ENCODE measurements at places on chromosomes 11 and 22.

GRCh38 chr11:131923309-131923708, 552.9 kb downstream of the NTM start:
- no peak for DNase-seq

- DNase-seq: no peak
These were observed 5.8 kb upstream of the HBE1 start for GRCh38 chr11:5275369-5276110.

DNA sequence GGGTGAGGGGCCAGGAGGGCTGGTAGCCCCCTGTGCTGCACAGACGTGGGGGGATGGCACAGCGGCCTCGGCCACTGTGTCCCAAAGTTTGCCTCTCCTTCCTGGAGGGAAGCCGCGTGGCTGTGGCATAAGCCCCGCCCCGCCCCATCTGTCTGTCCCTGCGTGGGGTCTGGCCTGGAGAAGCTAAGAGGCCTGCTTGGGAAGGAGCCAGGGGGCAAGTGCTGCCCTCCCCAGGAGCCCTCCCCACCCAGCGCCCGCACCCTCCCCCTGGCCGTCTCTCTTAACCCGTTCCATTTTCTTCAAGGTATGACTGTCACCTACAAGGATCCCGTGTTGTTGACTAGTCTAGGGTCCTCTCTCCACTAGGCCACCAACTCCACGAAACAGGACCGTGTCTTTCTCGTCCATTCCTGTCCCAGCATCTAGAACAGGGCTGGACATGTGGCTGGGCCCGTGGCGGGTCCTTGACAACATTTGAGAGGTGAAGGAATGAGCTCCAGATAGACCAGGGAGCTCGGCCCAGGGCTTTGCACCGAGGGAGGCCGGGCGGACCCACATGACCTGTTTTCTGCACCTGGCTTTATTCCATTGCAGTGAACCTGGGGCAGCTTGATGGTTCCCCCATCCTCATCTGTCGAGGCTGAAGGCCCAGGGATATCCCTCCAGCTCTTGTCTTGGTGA, 428.0 kb downstream of the TBC1D22A start:
- no peak for DNase-seq

- DNase-seq: no peak
These were observed 3.0 kb downstream of the PTPRCAP start for GRCh38 chr11:67434395-67434881.

- no peak for DNase-seq
These were observed 33.9 kb upstream of the RASSF10 start for GRCh38 chr11:12975195-12975594.

- no peak for DNase-seq
These were observed 44.4 kb upstream of the FAT3 start for GRCh38 chr11:92180226-92180625.

DNA sequence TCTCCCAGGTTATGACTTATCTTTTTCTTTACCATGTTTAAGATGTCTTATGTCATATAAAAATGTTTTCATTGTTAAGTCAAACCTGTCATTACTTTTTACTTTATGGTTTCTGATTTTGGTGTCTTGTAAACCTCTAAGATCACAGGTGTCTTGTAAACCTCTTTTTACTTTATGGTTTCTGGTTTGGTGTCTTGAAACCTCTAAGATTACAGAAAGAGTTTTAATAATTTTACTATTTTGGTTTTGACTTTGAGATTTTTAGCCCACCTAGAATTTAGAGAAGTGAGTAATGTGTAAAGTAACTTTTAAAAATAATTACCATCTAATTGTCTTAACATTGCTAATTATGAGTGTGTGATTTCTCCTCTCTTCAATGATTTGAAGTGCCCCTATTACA, 2.6 kb downstream of the CSF2RB start:
- DNase-seq: no peak

DNA sequence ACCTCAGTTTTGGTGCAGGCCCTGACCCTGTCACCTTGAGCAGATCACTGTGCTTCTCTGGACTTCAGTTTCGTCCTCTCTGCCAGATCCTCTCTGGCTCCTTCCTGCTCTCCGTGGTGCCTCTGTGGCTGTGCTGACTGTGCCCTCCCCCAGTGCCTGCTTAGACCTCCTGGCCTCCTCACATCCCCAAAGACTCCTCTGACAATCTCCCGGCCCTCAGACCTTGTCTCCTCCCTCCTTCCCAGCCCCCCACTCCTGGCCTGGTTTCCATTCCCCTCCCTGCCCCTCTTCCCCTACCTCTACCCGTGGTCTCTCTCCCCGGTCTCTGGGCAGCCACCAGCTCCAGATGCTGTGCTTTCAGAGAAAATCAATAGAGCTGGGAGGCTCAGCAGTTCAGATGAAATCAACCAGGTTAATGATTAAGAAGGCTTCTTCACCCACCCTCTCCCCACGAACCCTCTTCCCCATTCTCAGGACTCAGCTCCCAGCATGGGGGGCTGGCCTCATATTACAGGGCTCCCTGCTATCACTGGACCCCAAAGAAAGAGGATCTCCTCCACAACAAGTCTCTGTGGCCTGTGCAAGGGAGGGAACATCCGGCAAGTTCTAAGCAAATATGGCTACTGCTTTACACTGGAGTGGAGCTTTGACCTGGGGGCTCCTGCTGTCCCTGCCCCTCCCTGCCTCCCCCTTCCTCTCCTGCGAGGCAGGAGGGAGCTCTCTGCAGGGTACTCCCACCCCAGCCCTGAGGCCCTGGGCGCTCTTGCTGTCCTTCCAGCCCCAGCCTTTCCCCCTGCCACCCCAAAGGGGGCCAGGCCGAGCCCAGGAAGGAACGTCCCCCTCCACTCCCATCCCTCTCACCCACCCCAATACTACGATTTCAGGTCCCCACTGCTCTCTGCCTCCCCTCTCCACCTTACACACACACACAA, 8.5 kb downstream of the BACE1-AS start:
- DNase-seq: no peak

- DNase-seq: no peak
These were observed 2.5 kb downstream of the PARVG start for GRCh38 chr22:44183287-44183588.

DNA sequence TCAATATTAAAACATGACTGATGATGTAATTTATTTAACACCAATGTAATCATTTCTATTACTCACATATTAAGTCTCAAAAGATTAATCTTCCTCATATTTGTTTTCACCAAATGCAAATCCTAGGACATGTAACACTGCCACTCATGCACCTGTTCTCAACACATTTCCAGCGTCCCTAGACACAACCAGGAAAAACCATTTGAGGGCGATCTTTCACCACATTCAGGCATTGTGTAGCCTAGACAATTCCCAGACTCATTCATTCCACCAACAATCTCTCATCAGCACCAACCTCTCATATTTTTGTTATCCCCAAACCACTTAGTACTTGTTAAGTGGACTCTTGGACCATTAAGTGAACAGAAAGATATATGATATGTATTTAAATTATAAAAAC, 66.1 kb downstream of the SLC36A4 start:
- DNase-seq: no peak

DNA sequence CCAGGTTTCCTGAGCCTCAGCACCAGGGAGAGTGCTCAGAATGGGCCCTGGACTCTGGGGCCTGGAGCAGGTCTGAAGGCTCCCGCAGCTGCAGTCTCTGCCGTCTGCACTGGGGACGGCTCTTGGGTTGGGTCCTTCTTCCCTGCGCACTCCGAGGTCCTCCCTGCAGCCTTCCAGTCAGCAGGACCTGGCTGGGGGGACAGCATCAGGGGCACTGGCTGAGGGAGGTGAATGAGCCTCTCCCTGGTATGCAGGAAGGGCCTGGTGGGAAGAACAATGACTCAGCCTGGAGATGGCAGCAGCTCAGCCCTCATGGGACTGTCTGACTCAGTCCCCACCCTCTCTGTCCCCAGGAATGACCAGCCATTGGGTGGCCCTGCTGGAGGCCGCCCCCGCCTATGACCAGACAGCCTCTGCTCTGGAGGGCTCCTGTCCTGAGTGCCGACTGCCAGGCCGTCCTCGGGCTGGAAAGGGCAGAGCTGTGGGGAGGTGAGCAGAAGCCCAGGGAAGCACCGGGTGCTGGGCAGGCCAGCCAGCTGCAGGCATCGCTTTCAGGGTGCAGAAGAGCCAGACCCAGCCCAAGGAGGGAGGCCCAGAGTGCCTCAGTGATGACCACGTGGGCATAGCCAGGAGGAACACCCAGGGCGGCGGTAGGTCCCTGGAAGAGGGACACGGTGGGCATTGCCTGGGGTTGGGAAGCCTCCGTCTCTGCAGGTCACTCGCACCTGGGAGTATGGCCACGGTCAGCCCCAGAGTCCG, 455.0 kb downstream of the BRD1 start:
- peak; percentile 16 for DNase-seq

- no peak for DNase-seq
These were observed 7.8 kb downstream of the GGA1 start for GRCh38 chr22:37616201-37617083.

GRCh38 chr11:126318574-126319373, 14.9 kb downstream of the DCPS start:
- no peak for DNase-seq

GRCh38 chr22:22753526-22754267, 109.3 kb downstream of the GGTLC2 start:
- DNase-seq: peak; percentile 49

- no peak for DNase-seq
These were observed 102.8 kb upstream of the NCAM1 start for GRCh38 chr11:112858289-112859023.
